ENCODE measurements at places on chromosomes 2 and 18.

GRCh38 chr2:180571559-180571958 is 408.8 kb upstream of the UBE2E3 start:
- no peak for DNase-seq

- DNase-seq = no peak
Measured at GRCh38 chr2:209727077-209727476, 44.6 kb upstream of the UNC80 start.

DNA sequence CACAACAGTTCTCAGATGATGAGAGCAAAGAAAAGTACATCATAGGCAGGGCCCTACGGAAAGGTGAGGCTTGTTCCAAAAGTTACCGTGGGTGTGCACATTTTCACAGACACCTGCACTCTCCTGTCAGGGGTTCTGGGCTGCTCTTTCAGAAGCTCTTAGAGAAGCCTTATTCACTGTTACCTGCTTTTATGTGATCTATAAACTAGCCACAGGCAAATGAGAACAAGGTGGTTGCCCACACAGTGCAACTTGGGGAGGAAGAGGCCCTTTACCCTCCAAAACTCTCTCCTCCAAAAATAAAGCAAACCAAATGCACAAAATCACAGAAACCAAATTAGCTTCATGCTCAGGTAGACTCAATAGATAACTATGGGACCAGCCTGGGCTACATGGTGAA is 11.1 kb upstream of the CUL3 start:
- DNase-seq = no peak

DNA sequence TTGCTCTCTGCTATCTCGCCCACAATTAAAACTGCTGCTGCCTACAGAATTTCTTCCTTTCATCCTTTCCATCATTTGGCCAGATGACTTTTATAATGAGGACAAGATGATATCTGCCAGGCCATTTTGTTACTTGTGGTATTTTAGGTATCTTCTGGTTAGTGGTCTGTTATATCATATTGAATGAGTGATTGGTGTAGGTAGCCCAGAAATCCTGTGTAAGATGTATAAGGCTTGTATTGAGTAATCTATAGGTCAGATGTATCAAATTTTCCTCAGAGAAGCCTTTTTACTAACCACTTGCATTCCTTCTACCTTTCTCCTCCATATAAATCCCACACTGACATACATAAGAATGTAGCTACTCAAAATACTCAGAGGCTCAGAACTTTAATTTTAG is 118.3 kb downstream of the UBR3 start:
- no peak for DNase-seq

DNA sequence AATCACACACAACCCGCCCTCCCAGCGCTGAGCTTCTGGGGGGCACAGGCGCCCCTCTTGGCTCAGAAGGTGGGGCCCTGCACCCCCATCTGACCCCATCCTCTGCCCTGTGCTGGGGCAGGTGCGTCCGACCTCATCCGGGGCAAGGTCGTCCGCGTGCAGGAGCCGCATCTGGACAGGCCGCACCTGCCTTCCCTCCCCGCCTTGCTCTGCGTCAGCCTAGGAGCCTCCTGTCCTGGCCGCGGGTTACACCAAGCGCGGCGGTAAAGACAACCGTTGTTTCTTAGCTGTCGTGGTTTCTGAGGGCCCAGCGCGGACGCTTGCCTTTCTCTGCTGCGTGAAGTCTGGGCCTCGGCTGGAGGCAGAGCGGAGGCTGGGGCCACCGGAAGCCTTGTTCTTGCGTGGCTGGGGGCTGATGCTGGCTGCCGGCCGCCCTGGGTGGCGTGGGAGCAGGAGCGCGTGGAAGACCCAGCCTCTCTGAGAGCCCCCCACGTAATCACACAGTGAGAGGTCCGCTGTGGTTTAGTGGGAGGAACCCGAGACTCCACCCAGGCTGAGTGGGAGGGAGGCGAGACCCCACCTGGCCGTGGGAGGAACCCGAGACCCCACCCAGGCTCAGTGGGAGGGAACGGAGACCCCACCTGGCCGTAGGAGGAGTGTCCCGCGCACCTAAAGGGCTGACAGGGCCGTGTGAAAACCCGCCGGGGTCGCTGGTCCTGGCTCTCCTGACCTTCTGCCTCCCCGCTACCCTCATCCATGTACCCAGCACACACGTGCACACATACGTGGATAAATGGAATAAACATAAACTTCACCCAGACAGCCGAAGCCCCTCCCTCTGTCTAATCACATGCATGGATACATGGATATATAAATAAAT is 51.8 kb downstream of the KCNG2 start:
- DNase-seq = no peak

DNA sequence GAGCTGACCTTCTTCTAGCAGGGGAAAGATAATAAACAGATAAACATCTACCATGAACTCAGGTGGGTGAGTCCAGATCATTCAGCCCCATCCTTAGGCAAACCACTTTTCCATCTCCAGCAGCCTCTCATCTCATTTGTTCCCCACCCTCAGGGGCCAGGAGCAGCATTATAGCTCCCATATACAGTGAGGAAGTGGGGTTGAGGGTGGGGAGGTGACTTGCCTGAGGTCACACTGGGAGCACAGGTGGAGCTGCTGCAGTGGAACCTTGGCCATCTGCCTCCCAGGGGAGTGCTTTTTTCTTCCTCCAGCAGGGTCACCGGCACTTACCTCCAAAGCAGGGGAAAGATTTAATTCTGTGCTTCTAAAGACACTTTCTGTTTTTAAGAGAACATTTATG is 212.5 kb upstream of the SMAD2 start:
- no peak for DNase-seq

DNA sequence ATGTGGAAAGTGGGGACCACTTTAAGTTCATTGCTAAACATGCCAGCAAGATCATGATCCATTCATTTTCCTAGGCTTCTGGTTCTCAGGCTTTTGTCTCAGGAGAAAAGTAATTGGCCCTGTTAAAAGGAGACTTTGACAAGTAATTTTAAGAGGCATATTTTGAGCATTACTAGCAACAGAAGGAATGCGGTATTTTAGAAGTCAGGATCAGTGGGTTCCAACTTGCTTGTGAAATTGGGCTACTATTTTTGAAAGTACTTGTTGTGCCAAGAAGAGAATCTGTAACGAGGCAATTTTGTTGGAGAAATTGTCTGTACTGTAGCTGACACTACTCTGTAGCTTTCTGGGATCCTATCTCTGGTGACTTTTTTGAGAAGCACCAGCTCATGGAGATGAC is 59.4 kb downstream of the CERS6 start:
- DNase-seq = no peak

- peak; percentile 3 for DNase-seq
Measured at GRCh38 chr2:76197842-76198448, 487.2 kb upstream of the GCFC2 start.

- no peak for DNase-seq
Measured at GRCh38 chr2:10236571-10237391, 65.9 kb upstream of the HPCAL1 start.

DNA sequence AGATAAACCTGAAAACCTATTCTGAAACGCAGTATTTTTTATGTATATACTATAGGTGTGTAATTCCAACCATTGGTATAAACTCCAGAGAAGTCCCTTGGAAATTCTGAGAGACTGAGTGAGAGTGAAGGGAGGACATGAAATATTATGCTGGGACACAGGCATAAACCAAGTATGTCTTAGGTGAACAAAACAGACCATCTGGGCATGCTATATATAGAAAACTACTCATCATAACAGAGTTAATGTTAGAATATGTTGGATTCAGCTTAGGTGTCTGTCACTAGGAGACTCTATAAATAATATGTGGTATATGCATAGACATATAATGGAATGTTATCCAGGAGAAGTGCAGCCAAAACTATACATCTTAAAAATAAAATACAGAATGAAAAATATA is 282.6 kb downstream of the LRP1B start:
- peak; percentile 32 for DNase-seq

GRCh38 chr2:124034265-124034664 is 9.2 kb downstream of the CNTNAP5 start:
- DNase-seq = no peak

- DNase-seq = no peak
Measured at GRCh38 chr18:65073060-65073550, 677.7 kb upstream of the CDH7 start.

GRCh38 chr2:58479535-58480140 is 238.5 kb upstream of the FANCL start:
- DNase-seq = no peak

DNA sequence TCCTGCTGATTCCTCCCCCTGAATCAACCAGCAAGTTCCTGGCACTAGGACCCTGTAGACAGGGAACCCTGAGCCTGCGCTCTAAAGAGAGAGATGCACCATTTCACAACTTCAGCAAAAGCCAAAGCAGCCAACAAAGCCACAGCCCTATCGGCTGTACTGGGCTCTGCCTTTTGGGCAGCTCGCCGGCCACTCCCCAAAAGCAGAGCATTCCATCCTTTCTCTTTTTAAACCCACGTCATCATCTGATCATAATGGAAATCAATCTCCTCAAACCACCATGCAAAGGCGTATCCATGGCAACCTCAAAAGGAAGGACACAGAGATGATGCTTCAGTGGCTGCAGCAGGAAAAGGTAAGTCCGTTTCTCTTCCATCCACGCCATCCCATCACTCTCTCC is 5.3 kb upstream of the DCTN1 start:
- DNase-seq = no peak

DNA sequence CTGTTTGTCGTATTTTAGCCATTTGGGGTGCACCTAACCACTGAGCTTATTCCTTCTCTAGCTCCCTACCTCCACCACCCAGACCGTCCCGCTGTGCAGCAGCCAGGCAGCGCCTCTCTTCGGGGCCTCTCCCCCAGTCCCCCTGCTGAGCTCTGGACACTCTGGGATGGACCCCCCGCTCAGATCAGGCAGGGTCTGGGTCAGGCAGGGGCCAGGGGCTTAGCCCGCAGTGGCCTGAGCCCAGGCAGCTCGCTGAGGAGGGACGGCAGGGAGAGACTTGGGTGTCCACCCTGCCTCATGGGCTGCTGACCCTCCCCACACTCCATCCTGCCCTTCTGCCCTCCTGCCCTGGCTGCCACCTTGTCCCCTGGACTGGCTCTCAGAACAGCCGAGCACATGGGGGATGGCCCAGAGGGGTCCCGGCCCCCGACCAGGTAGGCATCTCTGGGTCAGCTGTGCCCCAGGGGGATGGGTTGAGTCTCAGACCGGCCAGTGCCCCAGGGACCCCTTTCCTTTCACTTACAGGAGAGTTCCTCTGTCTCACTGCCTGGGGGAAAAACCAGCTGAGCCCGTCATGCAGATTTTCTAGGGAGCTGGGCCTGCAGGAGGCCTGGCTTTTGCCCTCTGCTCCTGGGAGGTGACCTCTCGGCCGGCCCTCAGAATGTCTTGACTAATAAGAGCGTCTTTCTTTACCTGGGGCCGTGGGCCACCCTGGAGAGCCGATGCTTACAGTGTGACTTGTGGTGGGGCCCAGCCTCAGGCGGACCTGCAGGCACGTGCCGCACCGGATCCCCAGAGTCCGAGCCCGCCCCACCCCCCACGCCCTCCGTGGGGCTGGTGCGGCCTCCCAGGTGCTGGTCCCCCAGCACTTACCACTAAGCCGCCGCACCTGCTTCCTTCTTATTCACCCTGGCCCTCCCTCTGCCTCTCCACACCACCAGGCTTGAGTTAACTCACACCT is 22.8 kb upstream of the PXDN start:
- DNase-seq = no peak

- no peak for DNase-seq
Measured at GRCh38 chr18:13398631-13399030, 180.1 kb downstream of the LDLRAD4 start.

- no peak for DNase-seq
Measured at GRCh38 chr2:233130024-233130423, 69.9 kb downstream of the INPP5D start.

- peak; percentile 16 for DNase-seq
Measured at GRCh38 chr2:157986761-157987160, 110.6 kb upstream of the ACVR1 start.

DNA sequence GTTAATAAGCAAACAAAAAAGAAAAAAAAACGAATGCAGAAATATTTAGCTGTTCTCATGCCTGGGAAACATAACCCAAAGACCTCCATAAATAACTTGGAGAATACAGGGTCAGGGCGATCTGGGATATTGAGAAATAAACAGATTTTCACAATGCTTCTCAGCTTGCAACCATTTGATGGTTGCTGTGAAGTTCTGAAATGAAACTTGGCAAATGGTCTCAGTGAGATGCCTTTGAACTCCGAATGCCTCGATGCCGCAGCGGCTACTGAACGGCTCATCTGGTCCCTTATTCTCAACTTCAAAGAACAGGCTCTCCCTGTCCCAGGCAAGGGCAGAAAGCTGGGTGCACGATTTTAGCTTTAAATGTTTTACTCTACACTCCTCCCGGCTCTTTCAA is 78.1 kb downstream of the ZNF516 start:
- DNase-seq = no peak

GRCh38 chr2:106664669-106665068 is 177.5 kb downstream of the CD8B2 start:
- DNase-seq = no peak

GRCh38 chr2:31940920-31941319 is 69.9 kb downstream of the MEMO1 start:
- no peak for DNase-seq

GRCh38 chr18:47175283-47175897 is 774 bp downstream of the IER3IP1 start:
- no peak for DNase-seq

GRCh38 chr2:37865640-37866039 is 59.4 kb upstream of the RMDN2 start:
- DNase-seq = no peak

- no peak for DNase-seq
Measured at GRCh38 chr2:64848363-64848762, 140.8 kb upstream of the SLC1A4 start.

- no peak for DNase-seq
Measured at GRCh38 chr2:101501443-101501842, 26.5 kb upstream of the RFX8 start.

- DNase-seq = no peak
Measured at GRCh38 chr2:239341146-239341732, 59.6 kb downstream of the HDAC4 start.

DNA sequence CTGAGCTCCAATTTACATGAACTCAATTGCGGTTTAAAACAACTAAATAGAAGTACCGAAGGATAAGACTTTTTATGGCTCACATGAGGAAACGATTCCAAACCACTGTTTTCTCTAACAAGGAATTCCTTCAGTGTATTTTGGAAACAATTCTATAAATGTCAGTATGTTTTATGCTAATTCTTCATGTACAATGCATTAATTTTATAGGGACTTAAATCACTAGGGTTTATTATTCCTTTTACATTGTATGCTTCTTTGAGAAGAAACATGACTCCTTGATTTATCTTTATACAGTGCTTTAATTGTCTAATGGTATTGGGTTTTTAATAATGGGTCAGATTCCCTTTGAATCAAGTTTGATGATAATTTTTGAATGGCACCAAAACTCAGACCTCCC is 566.8 kb downstream of the EPHA4 start:
- DNase-seq = no peak

Data from NCI-H1694 (cell line).